ENCODE measurements at places on chromosomes 5 and 9. TPM values are rescaled to one million over a fixed set of nuclear protein-coding genes. Genes with fewer than 3 reads are reported as not detected.

Gene CER1
- not detected for total RNA-seq

GRCh38 chr5:135398160-135398854 lies 724 bp downstream of the MACROH2A1 start:
- DNase-seq = no peak

DNA sequence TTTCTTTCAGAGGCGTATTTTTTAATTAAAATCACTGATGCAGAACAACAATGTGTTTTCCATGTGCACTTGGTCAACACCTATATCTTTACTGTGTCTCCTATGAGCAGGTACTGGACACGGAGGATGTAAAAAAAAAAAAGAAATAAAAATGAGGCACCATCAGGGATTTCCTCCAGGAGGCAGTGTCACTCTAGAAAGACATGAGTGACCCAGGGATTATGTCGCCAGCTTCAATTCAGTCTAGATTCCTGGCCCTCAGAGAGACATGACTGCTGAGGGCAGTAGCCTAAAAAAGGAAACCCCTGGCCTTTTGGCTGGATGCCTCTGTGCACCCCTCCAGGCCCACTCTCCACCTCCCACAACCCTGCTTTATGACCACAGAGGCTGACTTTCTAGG lies 18.3 kb upstream of the IL33 start:
- DNase-seq = no peak

- no peak for DNase-seq
Measured at GRCh38 chr9:76369583-76369982, 24.6 kb downstream of the RFK start.

DNA sequence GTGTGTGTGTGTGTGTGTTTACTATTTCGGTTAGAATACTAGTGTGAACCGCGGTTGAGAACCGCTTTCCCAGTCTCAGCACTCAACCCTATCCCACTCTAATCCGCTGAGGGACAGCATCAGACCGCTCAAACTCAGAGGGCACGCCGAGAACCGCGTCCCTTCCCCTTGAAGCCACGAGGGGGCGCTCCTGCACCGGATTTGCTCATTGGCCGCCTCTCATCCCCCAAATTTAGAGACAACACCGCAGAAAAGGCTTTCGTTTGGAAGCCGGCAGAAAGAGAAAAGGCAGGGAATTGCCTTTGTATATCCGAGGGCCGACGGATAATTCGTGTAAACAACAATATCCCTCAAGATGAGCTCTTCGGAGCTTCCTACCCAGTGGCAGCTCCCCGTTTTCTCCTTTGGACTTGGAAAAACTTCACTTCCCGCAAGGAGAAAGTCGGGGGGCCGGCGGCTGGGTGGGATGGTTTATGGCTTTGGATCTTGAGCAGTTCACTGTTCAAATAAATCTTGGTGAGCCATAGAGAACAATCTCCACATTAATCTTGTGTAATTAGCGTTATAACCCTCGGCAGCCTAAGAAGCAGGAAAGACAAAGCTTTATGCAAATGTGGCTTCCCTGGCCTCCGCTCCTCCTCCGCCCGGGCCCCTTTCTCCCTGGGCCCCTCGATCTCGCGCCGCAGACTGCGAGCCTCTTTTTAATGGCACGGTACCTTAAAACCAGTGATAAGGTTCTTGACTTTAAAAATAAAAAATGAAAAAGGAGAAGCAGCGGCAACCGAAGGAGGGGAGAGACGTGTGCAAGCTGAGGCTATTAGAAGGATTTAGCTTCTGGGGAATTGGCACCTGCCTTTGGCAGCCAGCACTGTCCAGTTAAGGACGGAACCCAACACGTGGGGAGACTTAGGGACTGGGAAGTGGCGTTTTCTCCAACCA lies 296.8 kb downstream of the PARP8 start:
- peak; percentile 77 for DNase-seq

Gene TAF11L10
- total RNA-seq = not detected

DNA sequence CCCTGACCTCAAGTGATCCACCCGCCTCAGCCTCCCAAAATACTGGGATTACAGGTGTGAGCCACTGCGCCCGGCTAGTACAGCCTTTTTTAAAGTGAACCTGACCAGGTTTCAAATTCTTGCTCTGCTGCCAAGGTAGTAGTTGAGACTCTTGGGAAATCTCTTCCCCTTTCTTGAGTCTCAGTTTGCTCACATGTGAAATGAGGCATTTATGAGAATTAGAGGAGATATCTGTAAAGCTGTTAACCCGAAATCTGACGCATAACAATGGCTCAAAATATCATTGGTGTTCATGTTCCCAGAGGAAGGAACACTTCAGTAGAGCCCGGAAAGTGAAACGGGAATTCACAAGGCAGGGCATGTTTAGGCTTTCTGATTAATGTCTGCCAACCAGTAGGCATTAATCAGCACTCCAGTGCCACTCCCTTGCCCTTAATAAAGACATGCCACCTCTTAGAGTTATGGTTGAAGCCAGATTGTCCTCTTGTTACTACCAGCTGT lies 1.5 kb downstream of the ARPC5L start:
- DNase-seq = no peak

Gene BTNL3
- total RNA-seq = not detected

GRCh38 chr5:169656125-169656901 lies 19.2 kb downstream of the DOCK2 start:
- DNase-seq = no peak

DNA sequence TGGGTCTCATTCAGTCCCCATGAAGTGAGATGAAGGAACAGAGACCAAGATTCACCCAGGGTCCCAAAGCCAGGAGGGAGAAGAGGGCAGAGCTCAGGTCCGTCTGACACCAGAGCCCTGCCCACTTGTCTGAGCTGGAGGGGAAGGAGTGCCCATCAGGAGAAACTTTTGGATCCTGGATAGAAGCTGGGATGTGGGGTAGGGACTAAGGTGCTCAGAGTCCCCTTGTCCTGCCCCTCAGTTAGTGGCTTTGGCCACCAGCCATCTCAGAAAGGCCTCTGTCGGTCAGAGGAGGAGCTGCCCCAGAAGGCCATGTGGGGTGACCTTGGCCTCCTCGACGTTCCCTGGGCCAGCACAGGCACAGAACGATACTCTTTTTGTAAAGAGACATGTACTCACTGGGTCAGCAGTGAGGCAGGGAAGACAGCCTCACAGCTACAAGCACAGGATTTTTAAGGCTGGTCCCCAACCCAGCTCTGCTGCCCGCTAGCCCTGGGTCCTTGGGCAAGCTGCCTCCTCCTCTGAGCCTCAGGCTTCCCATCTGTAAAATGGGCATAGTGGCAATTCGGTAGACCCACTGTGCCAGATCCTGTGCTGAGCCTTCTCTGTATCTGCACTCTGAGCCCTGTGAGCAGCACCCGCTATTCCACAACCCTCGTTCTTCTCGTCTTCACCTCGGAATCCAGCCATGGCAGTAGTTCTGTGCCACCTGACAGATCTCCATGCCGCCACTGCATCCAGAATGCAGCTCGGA lies 49.4 kb downstream of the C9orf50 start:
- no peak for DNase-seq

DNA sequence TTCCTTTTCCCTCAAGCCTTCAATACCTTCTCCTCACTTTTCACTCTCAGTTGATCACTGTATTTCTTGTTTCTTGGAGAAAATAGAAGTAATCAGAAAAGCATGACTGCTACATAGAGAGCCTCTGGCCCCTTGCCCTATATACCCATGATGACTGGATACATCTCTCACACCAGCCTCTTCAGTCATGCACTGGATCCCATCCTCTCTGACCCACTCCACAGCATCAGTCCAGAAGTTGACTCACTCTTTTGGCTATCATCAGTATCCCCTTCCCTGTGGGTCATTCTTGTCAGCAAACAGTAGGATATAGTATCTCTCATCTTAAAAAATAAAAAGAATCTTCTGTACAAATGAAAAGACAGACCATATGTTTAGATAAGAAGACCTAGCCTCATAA lies 32.9 kb downstream of the PTCD2 start:
- DNase-seq = no peak

- no peak for DNase-seq
Measured at GRCh38 chr9:7534211-7534935, 265.2 kb downstream of the DMAC1 start.
